GM20000 (cell line): ENCODE measurements at places on chromosomes 5 and 9.

DNA sequence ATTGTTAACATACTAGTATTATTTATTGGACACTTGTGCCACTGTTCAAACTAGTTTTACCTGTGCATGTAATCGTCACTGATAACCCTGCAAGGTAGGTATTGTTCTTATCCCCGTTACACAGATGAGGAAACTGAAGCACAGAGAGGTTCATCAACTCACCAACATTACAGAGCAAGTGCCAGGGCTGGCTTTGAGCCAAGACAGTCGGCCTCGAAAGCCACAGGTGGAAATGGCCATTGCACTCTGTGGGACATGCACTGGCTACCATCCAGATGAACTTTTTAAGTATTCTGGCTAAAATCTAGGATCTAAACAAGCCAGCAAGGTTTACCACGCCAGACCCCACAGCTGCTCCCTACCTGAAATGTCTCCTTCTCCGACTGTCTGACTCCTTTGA lies 57.9 kb downstream of the TEX10 start:
- DNase-seq, result no peak

GRCh38 chr9:21741151-21741550 lies 61.3 kb upstream of the MTAP start:
- DNase-seq, result no peak

GRCh38 chr9:20340511-20340861 lies 281.8 kb downstream of the MLLT3 start:
- DNase-seq, result no peak

DNA sequence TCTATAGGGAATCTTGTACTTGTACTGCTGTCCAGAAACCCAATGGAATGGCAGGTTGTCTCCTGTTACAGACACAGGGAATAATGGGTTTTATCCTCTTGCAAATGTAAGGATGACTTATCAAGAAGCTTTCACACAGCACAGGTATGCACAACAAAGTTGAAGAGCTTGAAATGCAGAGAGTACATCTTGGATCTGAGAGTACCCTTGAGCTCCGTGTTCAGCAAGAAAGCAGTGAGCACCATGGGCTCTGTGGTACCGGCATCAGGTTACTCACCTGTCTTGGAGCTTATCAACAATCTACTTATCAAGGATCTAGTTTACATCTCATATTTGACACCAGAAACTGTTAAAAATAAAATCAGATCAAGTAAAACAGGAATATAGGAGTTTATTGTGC lies 22.0 kb upstream of the EMB start:
- DNase-seq, result no peak

GRCh38 chr9:32487981-32488380 lies 38.0 kb downstream of the RIGI start:
- no peak for DNase-seq

GRCh38 chr5:42876375-42876844 lies 64.7 kb upstream of the SELENOP start:
- DNase-seq, result no peak

DNA sequence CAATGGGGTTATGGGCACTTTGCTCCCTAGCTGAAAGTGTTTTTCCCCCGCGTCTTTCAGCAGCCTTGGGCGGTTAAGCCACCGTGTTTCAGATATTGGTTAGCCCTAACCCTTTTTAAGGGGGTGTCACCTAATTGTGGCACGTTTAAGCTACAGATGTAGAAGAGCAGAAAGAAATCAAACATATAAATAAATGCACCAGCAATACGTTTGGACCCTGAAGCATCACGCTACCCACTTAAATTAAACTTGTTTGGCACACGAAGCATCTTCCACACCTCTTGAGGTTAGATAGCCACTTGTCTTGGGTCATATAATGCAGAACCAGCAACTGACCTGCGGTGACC lies 768 bp downstream of the YTHDC2 start:
- DNase-seq, result no peak

DNA sequence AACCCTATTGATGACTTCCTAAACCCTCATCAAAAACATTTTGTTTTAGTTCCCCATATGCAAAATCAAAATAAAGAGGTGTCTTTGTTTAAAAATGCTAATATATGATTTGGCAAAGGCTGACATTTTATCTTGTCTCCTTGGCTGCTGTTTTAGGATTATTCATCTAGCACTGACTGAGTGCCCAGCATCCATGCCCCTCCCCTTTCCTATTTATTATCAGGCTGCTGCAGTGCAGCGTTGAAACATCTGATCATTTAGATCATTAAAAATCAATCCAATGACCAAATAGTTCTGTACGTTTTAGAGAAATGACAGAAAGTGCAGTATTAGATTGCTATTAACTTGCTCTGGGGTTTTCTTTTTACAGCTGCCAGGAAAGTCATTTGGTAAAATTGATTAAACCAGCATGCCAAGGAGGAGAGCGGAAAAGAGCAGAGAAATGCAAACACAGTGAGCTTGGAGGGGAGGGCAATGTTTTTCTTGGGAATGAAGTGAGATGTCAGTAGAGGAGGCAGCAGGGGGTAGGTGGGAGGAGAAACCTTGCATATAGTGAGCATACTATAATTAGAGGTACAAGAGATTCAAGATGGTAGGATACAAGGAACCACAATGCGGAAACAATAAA lies 286.3 kb downstream of the PDE4D start:
- DNase-seq, result no peak

GRCh38 chr9:96141128-96141474 lies 160.9 kb downstream of the HSD17B3 start:
- no peak for DNase-seq

- DNase-seq, result no peak
Measured at GRCh38 chr9:131461166-131461565, 41.6 kb upstream of the POMT1 start.

GRCh38 chr9:95077053-95077765 lies 240.3 kb downstream of the FANCC start:
- no peak for DNase-seq

- DNase-seq, result no peak
Measured at GRCh38 chr5:14153932-14154731, 11.0 kb downstream of the TRIO start.

DNA sequence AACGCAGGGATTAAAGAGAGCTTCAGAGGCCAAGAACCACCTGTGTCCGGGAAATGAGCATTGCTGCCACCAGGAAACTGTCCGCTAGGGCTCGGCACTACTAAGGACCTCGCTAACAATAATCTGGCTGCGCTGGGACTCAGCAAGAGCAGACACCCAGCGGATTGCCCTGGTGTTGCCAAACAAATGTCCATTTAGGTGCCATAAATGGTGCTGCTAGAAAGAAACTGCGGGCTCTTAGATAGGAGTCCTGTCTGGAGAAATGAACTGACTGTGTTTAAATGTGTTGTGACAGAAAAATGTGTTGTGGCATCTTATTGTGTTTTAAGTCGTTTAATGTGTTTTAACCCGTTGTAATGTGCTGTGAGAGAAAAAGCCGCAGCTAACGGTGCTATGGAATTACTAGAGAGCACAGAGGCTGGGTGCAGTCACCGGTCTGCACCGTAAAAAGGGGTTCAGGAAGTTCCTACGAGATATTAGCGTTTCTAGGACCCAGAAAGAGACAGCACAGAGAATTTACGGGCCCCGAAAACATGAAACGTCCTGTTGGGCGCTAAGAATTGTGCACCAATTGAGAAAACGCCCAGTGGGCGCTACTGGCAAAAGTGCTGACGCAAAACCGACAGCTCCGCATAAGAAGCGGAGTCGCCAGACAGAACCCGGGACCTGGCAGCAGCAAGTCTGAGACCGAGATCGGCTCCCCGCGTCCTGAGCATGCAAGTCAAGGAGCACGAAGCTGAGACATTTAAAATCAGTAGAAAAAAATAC lies 90.6 kb downstream of the ANXA2R start:
- peak; percentile 72 for DNase-seq

DNA sequence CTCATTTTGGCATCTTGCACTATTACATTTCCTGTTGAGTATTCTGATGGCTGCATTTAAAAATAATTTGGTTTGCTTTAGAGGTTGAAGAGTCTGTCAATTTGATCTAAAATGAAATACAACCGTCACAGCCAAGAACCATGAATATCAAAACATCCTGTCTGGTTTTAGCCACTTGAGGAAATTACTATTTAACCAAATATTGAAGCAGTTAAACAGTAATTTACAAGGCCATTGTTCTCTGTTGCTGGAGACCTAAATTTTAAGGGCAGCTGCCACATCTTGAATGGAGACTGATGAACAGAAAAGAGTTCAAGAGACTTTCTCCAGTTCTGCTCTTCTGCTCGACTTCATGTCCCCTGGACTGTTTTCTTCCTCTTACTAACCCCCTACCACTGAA lies 549.4 kb downstream of the LRRC70 start:
- DNase-seq, result no peak

DNA sequence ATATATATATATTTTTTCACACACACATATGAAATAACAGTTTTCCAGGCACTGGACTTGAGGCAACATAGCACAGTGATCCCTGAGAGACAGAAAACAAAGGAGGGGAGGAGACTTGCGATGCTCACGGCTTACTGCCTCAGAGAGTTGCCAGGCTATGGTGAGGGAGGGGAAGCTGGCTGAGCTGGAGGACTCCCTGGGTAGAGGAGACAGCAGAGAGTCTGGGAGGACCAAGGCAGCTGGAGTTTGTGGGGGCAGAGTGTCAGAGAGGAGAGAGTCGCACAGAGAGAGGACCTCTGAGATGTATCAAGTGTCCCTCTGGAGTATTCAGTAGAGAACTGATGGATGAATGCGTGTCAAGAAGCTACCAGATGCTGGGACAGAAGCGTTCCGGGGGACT lies 23.1 kb upstream of the QSOX2 start:
- no peak for DNase-seq

DNA sequence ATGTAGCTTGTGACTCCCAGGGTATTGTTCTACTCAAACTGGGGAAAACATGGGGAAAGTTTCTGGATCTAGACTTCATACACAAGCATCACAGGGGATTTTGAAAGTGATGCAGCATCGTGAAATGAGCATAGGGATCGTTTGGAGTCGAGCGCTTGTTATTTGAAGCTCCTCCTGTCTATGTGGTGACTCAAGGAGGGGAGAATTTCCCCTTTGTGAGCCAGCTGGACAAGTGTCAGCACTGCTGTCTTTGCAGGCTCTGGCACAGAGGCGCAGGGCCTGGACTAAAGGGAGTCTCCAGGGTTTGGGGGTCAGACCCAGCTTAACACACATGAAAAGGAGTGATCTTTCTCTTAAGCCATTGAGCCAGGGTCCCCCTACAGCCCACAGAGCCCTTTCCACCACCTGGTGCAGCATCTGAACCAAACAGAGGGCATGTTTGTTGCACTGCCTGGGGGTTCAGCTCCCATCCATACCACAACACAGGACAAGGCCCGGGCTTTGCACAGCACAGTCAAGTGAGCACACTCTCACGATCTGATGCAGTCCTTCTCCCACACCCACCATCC lies 51.0 kb downstream of the IRF1 start:
- DNase-seq, result no peak

DNA sequence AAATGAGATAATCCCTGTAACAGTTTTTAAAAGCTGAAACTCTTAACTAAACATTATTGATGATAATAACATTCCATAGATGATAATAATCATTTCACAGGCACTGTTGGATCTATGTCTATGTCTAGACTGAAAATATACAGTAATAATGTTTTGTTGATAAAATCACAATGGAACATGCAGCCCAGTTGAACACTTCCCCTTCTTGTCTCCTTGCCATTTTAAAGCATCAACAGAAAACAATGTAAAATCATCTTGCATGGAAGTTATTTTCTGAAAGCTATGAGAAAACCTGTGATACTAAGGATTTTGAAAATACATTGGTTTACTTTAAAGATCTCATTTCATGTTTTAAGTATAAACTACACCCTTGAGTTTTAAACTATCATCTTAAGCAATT lies 1.9 kb downstream of the GAPT start:
- no peak for DNase-seq

DNA sequence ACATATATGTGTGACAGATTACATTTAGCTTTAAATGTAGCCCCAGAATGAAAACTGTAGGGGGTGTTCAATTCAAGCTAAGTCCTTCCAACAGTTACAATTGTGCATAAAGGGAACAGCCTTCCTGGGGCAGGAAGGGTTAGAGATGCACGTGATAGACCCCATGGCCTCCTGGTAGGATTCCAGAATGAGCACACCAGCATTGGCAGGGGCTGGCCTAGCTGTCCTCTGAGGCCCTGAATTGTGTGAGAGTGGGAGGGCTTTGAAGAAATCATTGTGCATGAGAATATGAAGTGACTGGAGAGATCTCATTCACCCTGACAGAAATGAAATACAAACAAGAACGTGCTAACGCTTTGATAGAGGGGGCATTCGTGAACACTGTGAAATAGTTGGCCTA lies 663.8 kb upstream of the KLF4 start:
- DNase-seq, result no peak

DNA sequence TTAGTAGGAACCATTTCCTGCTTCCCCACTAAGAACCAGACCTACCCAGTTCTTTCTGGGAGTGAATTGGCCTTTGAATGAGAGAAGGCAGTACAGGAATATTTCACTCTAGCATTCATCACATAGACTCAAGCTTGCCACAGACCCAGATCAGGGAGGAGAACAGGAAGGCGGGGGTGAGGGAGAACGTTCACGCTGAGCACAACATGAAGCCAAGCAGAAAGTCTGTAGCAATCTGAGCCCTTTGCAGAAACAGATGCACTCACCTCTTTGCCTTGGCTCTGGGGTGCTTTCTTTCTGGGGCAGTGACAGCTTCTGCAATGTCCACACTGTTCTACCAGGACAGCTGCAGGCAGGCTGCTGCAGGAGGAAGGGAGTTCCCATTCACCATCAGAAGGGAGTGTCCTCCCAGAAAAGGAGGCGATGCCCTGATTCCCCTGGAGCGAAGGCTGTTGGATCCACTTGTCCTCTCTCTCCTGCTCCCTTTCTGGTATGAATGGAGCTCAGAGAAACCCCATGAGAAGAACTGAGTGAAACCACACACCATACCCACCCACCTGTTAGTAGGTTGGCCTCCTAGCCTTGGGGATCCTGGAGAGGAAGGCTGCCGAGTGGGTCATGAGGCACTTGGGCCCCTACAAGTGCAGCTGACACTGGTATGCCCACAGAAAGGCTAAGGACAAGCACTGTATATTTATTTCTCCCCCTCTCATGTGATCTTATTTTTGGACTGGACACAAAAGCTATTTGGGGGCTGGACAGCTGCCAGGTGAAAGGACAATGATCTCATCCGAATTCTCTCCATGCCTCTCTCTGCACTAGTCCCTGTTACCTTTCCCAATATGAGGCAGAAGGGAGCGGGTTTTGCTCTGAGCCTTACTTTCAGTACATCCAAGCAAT lies 11.7 kb upstream of the FGF1 start:
- DNase-seq, result no peak

- DNase-seq, result no peak
Measured at GRCh38 chr9:16396389-16396788, 474.1 kb downstream of the BNC2 start.
